SJSA1 (cell line): ENCODE measurements at places on chromosomes 7 and 10.

- no peak for DNase-seq
These were observed 159.3 kb upstream of the CNTNAP2 start for GRCh38 chr7:145957160-145957890.

GRCh38 chr7:65477326-65477725, 103.7 kb downstream of the ZNF92 start:
- no peak for DNase-seq

- no peak for DNase-seq
These were observed 111.6 kb downstream of the C10orf90 start for GRCh38 chr10:126558881-126559280.

DNA sequence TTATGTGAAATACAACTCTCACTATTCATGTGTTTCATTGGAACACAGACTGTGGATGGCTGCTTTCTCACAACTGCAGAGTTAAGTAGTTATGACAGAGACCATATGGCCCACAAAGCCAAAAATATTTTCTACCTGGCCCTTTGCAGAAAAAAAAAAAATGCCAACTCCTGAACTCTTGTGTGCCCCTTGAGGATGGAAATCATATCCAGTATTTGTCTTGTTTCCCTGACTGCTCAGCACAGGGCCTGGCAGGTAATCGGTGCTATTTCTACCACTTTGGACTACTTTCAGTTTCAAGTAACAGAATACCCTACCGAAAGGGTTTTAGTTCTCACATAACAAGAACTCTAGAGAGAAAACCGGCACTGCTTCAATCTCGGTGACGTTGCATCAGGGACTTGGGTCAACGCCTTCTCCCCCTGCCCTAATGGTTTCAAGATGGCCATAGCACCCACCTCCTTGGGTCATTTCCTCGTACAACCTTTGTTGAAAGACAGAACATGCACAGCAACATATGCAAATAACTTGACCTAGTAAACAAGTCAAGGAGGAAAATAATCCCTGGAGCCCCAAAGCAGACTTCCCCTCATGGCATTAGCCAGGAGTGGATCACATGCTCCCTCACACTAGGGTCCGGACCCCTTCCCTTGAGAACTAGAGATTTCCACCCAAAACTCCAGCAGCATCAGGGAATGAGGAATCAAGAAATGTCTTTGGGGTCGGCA, 11.8 kb upstream of the GPNMB start:
- DNase-seq = no peak
